ENCODE measurements at places on chromosomes 3 and 15. TPM values are rescaled to one million over a fixed set of nuclear protein-coding genes. Genes with fewer than 3 reads are reported as not detected.
A peak's percentile ranks its signal among the peaks of the same experiment; 100 is the strongest.

GRCh38 chr15:51092480-51093040, 2.1 kb downstream of the TNFAIP8L3 start:
- no peaks in the 10 kb centered on the region for H3K36me3 ChIP-seq
- H3K4me3 ChIP-seq = no peak overlapping the region
- H3K27ac ChIP-seq = no peak overlapping the region
- no peak for DNase-seq

GRCh38 chr15:88498996-88499395, 31.5 kb downstream of the MRPS11 start:
- H3K4me1 ChIP-seq = no peaks in the 10 kb centered on the region
- no peak overlapping the region for H3K4me3 ChIP-seq
- DNase-seq = no peak

The CORO2B gene
- total RNA-seq = 9.0 TPM

The UQCRC1 gene
- total RNA-seq = 132 TPM

DNA sequence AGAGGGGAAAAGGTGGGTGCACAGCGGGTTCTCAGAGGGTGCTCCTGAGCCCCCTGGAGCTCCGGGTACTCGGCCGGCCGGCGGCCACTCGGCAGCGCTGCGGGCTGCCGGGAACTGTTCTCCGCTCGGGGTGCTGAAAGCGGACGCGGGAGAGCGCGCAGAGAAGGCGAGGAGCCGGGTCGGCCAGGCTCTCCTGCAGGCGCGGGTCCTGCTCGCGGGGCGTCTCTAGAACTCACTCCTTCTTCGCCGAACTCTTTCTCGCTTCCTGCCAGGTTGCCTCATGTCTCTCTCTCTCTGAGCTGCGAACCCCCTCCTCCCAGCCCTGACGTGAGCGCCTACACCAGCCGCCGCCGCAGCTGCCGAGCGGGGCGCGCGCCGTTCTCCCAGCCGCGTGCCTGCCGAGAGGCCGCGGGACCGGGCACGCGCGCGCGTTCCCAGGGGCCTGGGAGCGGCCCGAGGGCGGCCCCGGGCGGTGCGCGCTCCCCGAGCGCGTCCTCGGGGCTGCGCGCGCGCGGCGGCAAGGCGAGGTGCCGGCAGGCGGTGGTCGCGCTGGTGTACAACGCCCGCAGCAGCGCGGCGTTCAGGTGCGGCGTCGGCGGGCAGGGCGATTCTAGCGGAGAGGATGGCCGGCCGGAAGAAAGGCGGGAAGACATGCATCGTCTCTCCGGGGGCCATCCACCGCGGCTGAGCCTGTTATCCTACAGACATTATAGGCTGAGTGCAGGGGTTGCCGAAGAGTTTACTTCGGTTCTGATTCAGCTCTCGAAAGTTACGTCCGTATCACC, at the start of gene PEX5L:
PEX5L (minus strand) TSS at position 267 of the 785 bp plus-strand sequence. CDS start 338 bp downstream, outside the sequence.
- peaks cover 18% of the 10 kb centered on the region for H3K27me3 ChIP-seq
- no peak within 1 kb of the TSS for H3K4me3 ChIP-seq
- H3K36me3 ChIP-seq = no peaks in the 10 kb centered on the region
- H3K4me1 ChIP-seq = peaks cover 14% of the 10 kb centered on the region
- peak; percentile 89 for DNase-seq
- H3K27ac ChIP-seq = no peak within 1 kb of the TSS

DNA sequence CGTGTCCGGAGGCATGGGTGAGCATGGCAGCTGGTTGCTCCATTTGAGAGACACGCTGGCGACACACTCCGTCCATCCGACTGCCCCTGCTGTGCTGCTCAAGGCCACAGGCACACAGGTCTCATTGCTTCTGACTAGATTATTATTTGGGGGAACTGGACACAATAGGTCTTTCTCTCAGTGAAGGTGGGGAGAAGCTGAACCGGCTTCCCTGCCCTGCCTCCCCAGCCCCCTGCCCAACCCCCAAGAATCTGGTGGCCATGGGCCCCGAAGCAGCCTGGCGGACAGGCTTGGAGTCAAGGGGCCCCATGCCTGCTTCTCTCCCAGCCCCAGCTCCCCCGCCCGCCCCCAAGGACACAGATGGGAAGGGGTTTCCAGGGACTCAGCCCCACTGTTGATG, 49.5 kb downstream of the PGPEP1L start:
- H3K27me3 ChIP-seq = no peaks in the 10 kb centered on the region
- no peak overlapping the region for H3K27ac ChIP-seq
- no peak overlapping the region for H3K4me3 ChIP-seq
- no peak for DNase-seq

GRCh38 chr3:190432216-190432615, 17.5 kb downstream of the TMEM207 start:
- H3K4me1 ChIP-seq = no peaks in the 10 kb centered on the region
- H3K36me3 ChIP-seq = no peaks in the 10 kb centered on the region
- H3K27me3 ChIP-seq = no peaks in the 10 kb centered on the region
- H3K27ac ChIP-seq = no peak overlapping the region

DNA sequence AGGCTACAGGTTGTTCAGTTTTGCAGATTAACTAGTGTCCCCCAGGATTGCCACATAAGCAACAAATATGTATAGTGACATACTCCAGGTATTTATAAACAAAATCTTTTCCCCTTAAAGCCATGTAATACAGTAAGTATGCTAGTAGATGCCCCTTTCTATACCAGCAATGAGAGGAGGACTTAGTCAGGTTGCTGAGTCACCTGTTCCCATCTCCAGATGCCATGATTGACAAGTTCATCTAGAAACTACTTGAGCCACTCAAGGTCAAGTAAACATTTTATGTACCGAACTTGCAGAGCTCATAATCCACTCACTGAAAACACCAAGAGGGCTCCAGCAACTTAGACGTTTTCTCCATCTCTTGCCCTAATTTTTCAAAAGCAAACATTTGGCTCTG, 18.2 kb downstream of the SLC9A9 start:
- no peak overlapping the region for H3K27ac ChIP-seq
- DNase-seq = no peak
- H3K36me3 ChIP-seq = no peaks in the 10 kb centered on the region
- peaks cover 13% of the 10 kb centered on the region for H3K4me1 ChIP-seq
- H3K4me3 ChIP-seq = no peak overlapping the region

DNA sequence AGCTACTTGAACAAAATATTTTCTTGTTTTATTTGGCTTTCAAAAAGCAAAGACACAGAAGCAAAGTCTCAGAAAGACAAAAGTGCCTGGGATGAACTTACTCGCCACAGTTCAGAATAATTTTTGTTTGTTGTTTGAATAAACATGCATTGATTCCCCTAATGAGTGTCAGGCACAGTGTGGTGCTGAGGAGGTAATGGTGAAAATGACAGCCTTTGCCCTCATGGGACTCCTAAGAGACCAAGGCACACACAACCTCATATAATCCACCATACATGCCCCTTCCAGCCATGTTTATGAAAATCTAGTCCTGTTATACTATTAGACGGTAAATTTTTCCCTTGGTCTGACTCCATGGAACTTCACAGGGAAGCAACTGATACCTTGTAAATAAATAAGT, 2.5 kb downstream of the GOLIM4 start:
- H3K4me1 ChIP-seq = peaks cover 28% of the 10 kb centered on the region
- no peak for DNase-seq
- no peaks in the 10 kb centered on the region for H3K36me3 ChIP-seq
- H3K27ac ChIP-seq = no peak overlapping the region

DNA sequence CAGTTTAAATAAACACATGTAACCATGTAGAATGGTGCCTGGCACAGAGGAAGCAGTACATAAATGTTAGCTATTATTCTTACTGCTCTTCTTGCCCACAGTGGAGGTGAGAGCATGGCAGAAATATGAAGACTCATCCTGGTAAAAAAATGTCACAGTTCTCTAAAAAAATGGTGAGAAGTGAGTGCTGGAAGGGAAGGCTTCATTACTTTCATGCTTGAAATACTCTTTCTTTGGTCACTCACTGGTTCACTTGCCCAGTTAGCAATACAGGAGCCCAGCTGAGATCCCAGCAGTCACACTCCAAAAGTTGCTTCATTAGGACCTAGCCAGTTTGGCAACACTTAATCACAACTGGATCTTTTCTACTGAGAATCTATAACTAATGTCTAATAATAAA, 1017.2 kb downstream of the TUSC7 start:
- DNase-seq = no peak
- H3K27me3 ChIP-seq = no peaks in the 10 kb centered on the region
- no peaks in the 10 kb centered on the region for H3K4me1 ChIP-seq
- H3K4me3 ChIP-seq = no peak overlapping the region
- no peak overlapping the region for H3K27ac ChIP-seq
- H3K36me3 ChIP-seq = no peaks in the 10 kb centered on the region

DNA sequence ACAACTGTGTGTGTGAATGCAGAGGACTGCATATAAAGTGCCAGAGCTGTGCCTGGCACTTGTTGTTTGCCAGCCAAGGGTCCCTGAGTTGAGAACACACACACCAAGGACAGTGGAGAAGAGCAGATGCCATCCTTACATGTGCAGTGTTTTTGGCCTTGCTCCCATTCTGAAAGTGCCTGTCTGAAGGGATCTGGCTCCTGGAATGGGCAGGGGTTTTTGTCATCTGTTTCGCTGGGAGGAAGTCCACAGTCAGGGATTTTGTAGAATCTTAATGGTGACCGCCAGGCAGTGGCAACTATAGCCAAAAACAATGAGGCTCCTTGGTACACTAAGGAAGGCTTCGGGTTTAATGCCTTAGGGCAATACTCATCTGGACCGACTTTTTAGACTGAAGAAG, 63.7 kb downstream of the DUT start:
- H3K36me3 ChIP-seq = no peaks in the 10 kb centered on the region
- no peaks in the 10 kb centered on the region for H3K27me3 ChIP-seq
- H3K27ac ChIP-seq = no peak overlapping the region

The ERICH6 gene
- not detected for total RNA-seq

GRCh38 chr3:120477781-120478180, 27.0 kb upstream of the FSTL1 start:
- no peak overlapping the region for H3K4me3 ChIP-seq
- H3K27ac ChIP-seq = no peak overlapping the region
- no peaks in the 10 kb centered on the region for H3K27me3 ChIP-seq
- DNase-seq = no peak

DNA sequence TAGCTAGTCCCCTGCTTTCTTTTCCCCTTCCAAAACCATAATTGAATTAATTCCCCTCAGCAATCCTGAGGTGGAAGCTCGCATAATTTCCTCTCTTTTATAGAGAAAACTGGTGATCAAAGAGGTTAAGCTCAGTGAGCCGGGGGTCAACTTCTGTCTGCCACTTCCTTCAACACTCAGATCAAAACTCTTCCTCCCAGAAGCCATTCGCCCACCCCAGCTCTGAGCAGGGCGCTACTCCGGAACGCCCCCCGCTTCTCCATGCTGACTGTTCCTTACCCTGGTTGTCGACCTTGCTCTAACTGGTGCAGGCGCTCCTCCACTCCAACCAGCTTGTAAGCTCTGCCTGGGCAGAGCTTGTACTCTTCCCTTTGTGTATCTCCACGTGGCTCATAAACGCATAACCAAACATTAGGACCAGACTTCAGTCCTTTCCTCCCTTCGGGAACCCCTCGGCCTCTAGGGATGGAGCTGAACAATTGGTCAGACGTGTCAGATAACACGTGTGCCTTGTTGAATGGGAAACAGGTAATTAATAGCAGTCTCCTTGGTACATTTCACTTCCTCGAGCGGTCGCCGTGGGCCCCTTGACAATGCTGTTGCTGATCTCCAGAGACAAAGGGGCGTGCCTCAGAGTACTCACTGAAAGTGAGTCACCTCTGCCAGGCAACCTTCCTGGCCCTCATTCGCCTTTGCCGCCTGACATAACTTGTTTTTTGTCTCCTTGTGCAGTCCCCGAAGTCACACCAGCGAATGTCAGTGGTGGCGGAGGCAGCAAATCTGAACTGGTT, 71.8 kb downstream of the IL5RA start:
- no peak overlapping the region for H3K4me3 ChIP-seq
- DNase-seq = no peak
- no peak overlapping the region for H3K27ac ChIP-seq
- H3K36me3 ChIP-seq = no peaks in the 10 kb centered on the region
- no peaks in the 10 kb centered on the region for H3K27me3 ChIP-seq
- no peaks in the 10 kb centered on the region for H3K4me1 ChIP-seq

DNA sequence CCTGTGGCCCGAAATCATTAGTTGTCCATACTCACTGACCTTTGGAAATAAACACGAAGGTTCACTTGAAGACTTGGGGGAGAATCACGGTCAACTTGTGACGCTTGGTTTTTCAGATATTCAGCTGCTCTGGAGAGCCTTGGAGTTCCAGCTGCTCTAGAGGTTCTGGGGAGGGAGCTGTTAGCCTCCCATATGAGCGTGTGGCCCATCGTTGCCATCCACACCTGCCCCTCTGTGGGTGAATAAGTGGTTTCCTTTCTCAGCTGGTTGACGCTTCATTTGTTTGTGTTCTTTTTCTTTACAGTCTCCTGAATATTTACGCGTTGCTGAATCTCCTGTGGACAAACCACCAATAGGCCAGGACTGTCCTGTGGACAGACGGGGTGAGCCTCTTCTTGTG, 35.6 kb downstream of the APBA2 start:
- no peak overlapping the region for H3K27ac ChIP-seq
- no peak overlapping the region for H3K4me3 ChIP-seq
- no peaks in the 10 kb centered on the region for H3K36me3 ChIP-seq
- DNase-seq = no peak
- H3K4me1 ChIP-seq = no peaks in the 10 kb centered on the region

- H3K36me3 ChIP-seq = no peaks in the 10 kb centered on the region
- H3K4me3 ChIP-seq = no peak overlapping the region
- no peak for DNase-seq
- H3K27ac ChIP-seq = no peak overlapping the region
- no peaks in the 10 kb centered on the region for H3K27me3 ChIP-seq
These were observed 25.5 kb upstream of the RNU6-1 start for GRCh38 chr15:67865331-67865730.

DNA sequence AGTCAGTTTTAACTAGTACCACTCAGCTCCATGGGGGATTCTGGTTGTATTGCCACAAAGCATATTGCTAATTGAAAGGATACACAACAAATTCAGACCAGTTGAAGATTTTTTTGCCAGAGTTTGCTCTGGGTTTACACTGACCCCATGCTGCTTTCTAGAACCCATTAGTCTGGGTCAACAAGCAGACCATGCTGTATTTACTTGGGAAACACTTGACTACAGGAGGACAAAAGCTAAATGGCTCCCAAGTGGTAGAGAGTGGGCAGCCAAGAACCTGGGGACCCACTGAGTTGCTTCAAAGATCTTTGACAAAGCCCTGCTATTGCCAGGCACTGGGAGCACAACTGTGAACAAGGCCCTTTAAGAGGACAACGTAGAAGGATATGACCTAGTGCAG, 86.8 kb upstream of the PSMD6 start:
- no peaks in the 10 kb centered on the region for H3K4me1 ChIP-seq
- no peak for DNase-seq
- H3K4me3 ChIP-seq = no peak overlapping the region
- no peaks in the 10 kb centered on the region for H3K36me3 ChIP-seq

The HHLA2 gene
- total RNA-seq = 2.3 TPM

Data from upper lobe of left lung (tissue), 6 donors.